ENCODE measurements at places on chromosomes 12 and 14.

DNA sequence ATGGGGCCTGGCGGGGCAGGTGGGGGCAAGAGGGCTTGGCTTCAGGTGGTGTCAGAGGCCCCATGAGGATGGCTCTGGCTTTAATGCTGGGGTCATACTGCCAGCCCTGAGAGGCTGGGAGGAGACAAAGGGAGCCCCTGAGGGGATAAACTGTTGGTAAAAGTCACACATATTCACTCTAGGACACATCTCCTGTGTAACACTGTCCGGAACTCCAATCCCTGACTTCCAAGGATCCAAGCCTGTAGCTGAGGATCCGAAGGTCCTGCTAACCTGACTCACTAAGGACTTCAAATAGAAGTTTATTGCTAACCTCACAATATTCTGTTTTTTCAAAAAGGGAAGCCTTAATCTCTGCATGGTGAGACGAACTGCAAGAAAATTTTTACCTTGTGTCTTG, 39.2 kb upstream of the GPR68 start:
- H3K36me3 ChIP-seq = no peaks in the 10 kb centered on the region
- no peak overlapping the region for H3K27ac ChIP-seq
- no peak overlapping the region for H3K4me3 ChIP-seq
- no peaks in the 10 kb centered on the region for H3K27me3 ChIP-seq
- no peak for DNase-seq

- no peaks in the 10 kb centered on the region for H3K27me3 ChIP-seq
- no peak overlapping the region for H3K4me3 ChIP-seq
- H3K27ac ChIP-seq = no peak overlapping the region
- H3K4me1 ChIP-seq = no peaks in the 10 kb centered on the region
- no peak for DNase-seq
These were observed 54.3 kb downstream of the DENND5B start for GRCh38 chr12:31536672-31537071.

DNA sequence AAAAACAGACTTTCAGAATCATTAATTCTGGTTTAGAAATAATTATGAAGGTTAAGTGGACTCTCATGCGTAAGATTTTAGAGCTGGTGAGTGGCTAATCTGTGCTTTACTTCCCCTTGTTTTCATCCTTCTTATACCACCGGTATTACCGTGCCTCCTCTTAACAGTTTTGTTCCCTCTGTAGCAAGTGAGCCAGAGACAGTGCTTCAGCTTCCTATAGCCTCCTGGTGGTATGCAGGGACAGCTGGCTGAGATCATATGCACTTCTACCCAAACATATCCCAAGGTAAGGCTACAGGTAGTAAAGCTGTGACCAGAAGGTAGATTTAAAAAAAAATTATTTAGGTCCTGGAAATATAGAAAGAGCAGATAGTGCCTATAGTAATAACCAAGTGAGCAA, 55.2 kb downstream of the PDE3A start:
- no peaks in the 10 kb centered on the region for H3K4me1 ChIP-seq
- H3K27me3 ChIP-seq = no peaks in the 10 kb centered on the region
- no peak overlapping the region for H3K27ac ChIP-seq
- no peaks in the 10 kb centered on the region for H3K36me3 ChIP-seq
- no peak for DNase-seq

DNA sequence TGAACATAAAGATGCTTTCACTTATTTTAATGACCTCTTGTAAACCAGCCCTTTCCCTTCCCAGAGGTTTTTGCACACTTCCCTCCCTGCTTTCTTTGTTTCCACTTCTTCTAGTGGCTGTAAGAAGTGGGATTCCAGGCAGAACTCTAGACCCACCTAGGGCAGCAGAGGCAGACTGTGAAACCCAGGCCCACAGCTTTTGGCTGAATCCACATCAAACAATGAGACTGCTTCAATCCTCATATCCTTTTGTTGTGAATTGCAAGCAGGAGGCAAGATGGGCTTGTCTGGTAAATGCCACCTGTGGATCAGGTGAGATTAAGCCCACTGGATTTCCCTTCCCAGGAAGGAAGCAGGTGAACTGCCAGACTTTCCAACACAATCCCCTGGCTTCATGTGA, 12.8 kb downstream of the CCDC177 start:
- H3K27me3 ChIP-seq = peaks cover 4% of the 10 kb centered on the region
- no peak for DNase-seq
- no peak overlapping the region for H3K4me3 ChIP-seq
- no peak overlapping the region for H3K27ac ChIP-seq
- no peaks in the 10 kb centered on the region for H3K36me3 ChIP-seq

DNA sequence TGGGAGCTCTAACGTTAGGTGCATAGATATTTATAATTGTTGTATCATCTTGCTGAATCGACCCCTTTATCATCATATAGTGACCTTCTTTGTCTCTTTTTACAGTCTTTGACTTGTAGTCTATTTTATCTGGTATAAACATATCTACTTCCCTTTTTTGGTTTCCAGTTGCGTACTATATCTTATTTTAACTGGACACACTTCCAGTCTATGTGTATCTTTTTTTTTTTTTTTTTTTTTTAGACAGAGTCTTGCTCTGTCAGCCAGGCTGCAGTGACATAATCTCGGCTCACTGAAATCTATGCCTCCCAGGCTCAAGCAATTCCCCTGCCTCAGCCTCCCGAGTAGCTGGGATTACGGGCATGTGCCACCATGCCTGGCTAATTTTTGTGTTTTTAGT, 41.9 kb upstream of the ZFP36L1 start:
- H3K27me3 ChIP-seq = no peaks in the 10 kb centered on the region
- DNase-seq = no peak
- H3K4me3 ChIP-seq = no peak overlapping the region
- no peaks in the 10 kb centered on the region for H3K36me3 ChIP-seq
- H3K4me1 ChIP-seq = no peaks in the 10 kb centered on the region

DNA sequence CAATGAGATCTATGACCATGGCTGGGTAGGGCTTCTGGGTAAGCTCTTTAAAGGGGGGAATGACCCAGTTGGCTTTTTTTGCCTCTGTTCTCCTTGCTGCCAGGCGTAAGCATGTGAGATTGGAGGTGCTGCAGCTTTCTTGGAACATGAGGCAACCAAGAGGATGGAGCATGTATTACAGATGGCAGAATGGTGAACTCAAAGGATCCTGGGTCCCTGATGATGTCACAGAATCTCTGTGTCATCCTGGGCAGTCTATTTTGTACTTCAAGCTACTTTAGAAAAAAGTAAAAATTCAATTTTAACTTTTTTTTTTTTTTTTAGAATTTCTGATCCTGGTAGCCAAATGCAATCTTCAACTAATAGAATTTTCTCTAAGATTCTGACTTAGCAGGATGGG, 8.0 kb downstream of the KRT82 start:
- no peak overlapping the region for H3K4me3 ChIP-seq
- H3K4me1 ChIP-seq = no peaks in the 10 kb centered on the region

DNA sequence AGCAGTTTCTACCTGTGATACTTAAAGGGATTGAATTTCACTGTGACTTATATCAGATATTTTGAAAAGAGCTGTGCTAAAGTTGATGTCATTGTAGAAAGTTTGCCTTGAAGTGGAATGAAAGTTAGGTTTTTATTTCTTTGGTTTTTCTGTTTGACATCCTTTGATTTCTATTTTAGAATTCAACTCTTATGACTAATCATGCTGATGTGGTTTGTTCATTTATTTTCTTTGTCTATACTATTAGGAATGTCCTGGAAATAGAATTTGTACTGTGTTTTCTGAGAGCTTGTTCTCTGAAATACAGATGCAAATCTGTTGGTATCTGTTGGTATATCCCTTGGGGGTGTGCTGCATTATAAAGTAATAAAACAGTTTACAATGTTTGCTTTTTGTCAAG, 3.3 kb downstream of the CNOT2 start:
- H3K27me3 ChIP-seq = no peaks in the 10 kb centered on the region
- no peak overlapping the region for H3K4me3 ChIP-seq
- H3K27ac ChIP-seq = no peak overlapping the region
- no peaks in the 10 kb centered on the region for H3K36me3 ChIP-seq
- no peaks in the 10 kb centered on the region for H3K4me1 ChIP-seq
- no peak for DNase-seq

- no peak for DNase-seq
- no peak overlapping the region for H3K27ac ChIP-seq
- H3K27me3 ChIP-seq = no peaks in the 10 kb centered on the region
- H3K4me3 ChIP-seq = no peak overlapping the region
- no peaks in the 10 kb centered on the region for H3K36me3 ChIP-seq
These were observed 7.8 kb upstream of the KRT72 start for GRCh38 chr12:52608826-52609630.

DNA sequence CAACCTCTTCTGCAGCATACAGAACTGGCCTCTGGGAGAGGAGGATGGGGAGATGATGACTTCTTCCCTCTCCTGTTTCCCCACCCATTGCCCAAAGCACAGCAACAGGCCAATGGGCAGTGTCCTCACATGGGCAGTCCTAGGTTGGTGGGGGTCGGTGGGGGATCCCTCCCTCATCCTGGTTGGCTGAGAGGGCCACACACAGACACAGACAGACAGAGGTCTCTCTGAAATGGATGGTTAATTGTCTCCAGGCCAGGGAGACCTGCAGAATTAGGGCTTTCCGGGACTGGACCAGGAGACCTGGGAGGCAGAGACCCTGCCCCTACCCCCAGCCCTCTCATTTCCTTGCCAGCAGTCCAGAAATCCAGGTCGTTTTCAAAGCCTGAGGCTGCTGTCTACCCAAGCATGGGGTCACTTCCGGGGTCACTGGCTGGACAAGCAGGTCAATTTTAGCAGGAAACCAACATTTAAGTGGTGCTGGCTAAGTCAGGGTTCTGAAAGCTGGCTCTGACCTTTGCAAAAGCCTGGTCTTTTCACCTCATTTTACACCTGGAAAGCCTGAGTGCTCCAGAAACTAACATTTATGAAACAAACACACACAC, 48.6 kb upstream of the TBX3 start:
- H3K36me3 ChIP-seq = no peaks in the 10 kb centered on the region
- peaks cover 5% of the 10 kb centered on the region for H3K4me1 ChIP-seq
- H3K4me3 ChIP-seq = no peak overlapping the region
- DNase-seq = no peak
- no peak overlapping the region for H3K27ac ChIP-seq
- H3K27me3 ChIP-seq = no peaks in the 10 kb centered on the region

DNA sequence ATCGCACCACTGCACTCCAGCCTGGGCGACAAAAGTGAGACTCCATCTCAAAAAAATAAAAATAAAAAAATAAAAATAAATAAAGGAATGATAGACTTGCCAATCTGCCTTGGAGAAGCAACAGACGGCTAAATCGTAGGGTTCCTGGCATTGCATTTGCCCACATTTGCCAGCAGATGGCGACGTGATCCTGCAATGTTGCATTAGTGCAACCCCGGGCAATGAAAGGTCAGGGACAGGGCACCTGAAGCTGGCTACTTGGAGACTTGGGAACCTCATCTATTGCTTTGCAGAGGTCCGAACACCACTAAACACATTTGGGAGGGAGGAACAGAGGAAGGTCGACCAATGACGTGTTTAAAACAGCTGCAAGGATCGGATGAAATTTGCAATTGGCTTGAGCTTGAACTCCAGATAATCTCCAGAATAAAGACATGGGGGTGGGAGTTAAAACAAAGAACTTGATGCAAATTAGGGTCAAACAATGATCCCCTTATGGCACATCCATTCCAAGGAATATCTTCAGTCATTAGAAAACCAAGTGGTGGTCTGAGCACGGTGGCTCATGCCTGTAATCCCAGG, 34.6 kb downstream of the SPRING1 start:
- H3K4me3 ChIP-seq = no peak overlapping the region
- peak; percentile 46 for DNase-seq
- no peak overlapping the region for H3K27ac ChIP-seq
- no peaks in the 10 kb centered on the region for H3K27me3 ChIP-seq
- H3K4me1 ChIP-seq = no peaks in the 10 kb centered on the region

GRCh38 chr12:99133401-99133800, 488.3 kb downstream of the APAF1 start:
- H3K27me3 ChIP-seq = no peaks in the 10 kb centered on the region
- H3K4me3 ChIP-seq = no peak overlapping the region
- no peak overlapping the region for H3K27ac ChIP-seq
- H3K36me3 ChIP-seq = no peaks in the 10 kb centered on the region
- H3K4me1 ChIP-seq = no peaks in the 10 kb centered on the region
- DNase-seq = no peak

DNA sequence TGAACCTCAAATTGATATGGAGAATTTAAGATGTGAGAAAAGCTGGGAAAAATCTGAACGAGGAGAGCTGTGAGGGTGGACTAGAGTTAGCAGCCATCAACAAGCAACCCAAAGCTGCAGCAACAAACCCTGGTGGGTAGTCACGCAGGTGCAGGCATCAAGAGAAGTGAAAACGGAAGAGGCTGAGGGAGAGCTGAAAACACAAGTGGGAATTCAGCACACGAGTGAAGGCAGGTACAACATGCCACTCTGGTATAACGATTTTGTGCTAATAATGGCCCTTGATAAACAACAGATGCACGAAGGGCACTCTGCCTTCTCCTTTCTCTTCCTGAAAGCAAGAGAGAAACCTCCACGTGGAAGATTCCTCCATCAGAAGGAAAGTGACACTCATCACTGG, 11.5 kb downstream of the TCL1B start:
- H3K4me3 ChIP-seq = no peak overlapping the region
- H3K27ac ChIP-seq = no peak overlapping the region
- DNase-seq = no peak
- H3K36me3 ChIP-seq = no peaks in the 10 kb centered on the region
- no peaks in the 10 kb centered on the region for H3K4me1 ChIP-seq

- H3K27me3 ChIP-seq = no peaks in the 10 kb centered on the region
- no peak for DNase-seq
- no peaks in the 10 kb centered on the region for H3K4me1 ChIP-seq
- no peak overlapping the region for H3K4me3 ChIP-seq
- no peaks in the 10 kb centered on the region for H3K36me3 ChIP-seq
These were observed 272.5 kb downstream of the ALG10 start for GRCh38 chr12:34294671-34295365.

GRCh38 chr12:71587012-71587411, 76.6 kb downstream of the ZFC3H1 start:
- no peak for DNase-seq
- H3K4me3 ChIP-seq = no peak overlapping the region
- H3K27me3 ChIP-seq = no peaks in the 10 kb centered on the region
- H3K36me3 ChIP-seq = no peaks in the 10 kb centered on the region
- H3K4me1 ChIP-seq = no peaks in the 10 kb centered on the region
- no peak overlapping the region for H3K27ac ChIP-seq

DNA sequence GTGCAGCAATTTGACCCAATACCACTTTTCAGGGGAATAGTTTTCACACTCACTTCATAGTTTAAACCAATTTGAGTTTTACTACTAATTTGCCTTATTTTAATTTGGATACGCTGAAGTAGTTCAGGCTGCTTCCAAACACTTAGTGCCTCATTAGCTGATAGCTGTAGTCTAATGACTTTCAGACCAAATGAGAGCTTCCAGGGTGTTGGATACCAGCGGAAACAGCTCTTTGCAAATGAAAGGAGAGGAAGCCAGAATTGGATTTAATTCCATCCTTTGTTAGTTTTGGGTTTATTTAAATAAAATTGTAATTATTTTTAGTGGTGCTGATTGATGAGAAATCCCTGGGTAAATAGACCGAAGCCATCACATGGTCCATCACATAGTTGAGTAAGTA, 158.3 kb upstream of the SEL1L start:
- no peaks in the 10 kb centered on the region for H3K27me3 ChIP-seq
- DNase-seq = no peak
- H3K4me3 ChIP-seq = no peak overlapping the region
- H3K4me1 ChIP-seq = no peaks in the 10 kb centered on the region
- no peak overlapping the region for H3K27ac ChIP-seq
- no peaks in the 10 kb centered on the region for H3K36me3 ChIP-seq

- H3K27ac ChIP-seq = no peak overlapping the region
- H3K27me3 ChIP-seq = no peaks in the 10 kb centered on the region
- H3K4me3 ChIP-seq = no peak overlapping the region
- H3K36me3 ChIP-seq = no peaks in the 10 kb centered on the region
These were observed 113.2 kb upstream of the EEA1 start for GRCh38 chr12:93042283-93042682.

- H3K36me3 ChIP-seq = no peaks in the 10 kb centered on the region
- H3K4me3 ChIP-seq = no peak overlapping the region
- no peaks in the 10 kb centered on the region for H3K27me3 ChIP-seq
- H3K27ac ChIP-seq = no peak overlapping the region
- no peak for DNase-seq
These were observed 190.7 kb upstream of the CCND2 start for GRCh38 chr12:4082809-4083403.
